Fibroblast of skin of right quadriceps (primary cell): ENCODE measurements at places on chromosomes 1 and 21.

GRCh38 chr1:147579934-147580537 lies 38.7 kb downstream of the BCL9 start:
- DNase-seq, result peak; percentile 83

- DNase-seq, result peak; percentile 89
Observed at GRCh38 chr1:228781161-228781808, 46.0 kb downstream of the RHOU start.

DNA sequence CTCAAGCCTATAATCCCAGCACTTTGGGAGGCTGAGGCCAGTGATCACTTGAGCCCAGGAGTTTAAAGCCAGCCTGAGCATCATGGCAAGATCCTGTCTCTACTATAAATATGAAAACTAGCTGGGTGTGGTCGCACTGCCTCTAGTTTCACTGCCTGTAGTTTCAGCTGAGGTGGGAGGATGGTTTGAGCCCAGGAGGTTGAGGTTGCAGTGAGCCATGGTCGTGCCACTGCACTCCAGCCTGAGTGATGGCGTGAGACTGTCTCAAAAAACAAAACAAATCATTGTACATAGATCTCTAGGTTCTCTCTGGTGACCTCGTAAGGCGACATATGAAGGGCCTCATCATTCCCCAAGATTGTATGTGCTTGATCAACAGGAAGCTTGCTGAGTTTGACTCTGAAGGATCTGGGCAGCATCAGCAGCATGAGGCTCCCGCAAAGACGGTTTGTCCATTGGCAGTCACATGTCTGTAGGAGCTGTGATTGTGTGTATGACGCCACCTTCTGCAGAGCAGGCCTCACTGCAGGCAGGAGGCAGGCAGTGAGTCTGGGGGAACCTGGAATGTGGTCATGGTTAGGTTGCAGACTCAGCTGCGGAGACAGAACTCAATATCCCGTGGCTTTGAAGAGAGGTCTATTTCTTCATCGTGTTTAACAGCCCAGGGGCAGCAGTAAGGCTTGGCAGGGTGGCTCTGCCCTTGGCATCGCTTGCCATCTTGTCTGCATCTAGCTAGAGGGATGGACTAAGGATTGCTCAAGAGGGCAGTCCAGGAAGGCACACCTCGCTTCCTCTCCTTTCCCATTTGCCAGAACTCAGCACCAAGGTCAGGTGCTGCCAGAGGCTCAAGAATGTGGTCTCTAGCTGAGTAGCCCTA lies 14.0 kb downstream of the ATP5PO start:
- peak; percentile 62 for DNase-seq

- DNase-seq, result no peak
Observed at GRCh38 chr1:172122381-172122780, 281.1 kb downstream of the DNM3 start.

GRCh38 chr1:4110888-4111287 lies 210.8 kb upstream of the C1orf174 start:
- no peak for DNase-seq

GRCh38 chr1:119544165-119544762 lies 37.3 kb downstream of the HSD3B1 start:
- DNase-seq, result no peak
